Activated naive CD8-positive, alpha-beta T cell treated with anti-CD3 and anti-CD28 coated beads, Interleukin-2, amount 50 U/mL, for 16 hours (primary cell): ENCODE measurements at places on chromosomes 11 and 22.

DNA sequence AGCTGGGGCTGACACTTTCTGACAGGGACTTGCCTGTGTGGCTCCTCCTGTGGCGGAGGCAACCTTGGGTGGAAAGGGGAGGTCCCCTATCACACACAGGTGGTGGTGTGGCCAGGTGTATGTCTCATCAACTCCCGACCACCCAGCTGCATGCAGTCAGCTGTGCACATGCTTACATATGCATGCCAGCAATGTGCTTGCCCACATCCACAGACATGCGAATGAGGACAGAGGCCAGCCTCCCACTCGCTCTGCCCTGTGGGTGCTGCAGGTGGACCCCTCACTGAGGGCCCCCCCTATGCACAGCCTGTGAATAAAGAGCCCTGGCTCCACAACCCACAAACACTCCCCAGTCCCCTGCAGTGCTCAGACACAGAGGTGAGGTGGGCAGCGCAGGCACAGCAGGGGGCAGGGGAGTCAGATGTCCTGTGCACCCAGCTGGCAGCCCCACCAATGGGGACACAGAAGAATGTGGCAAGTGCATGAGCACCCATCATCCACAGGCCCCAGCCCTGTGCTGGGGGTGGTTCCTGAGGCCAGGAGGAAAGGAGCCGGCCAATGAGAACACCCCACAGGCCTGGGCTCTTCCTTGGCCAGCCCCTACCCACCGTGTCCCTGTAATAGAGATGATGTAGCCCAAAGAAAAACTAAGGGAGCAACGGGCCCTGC, 9.5 kb downstream of the GNB1L start:
- DNase-seq: no peak

DNA sequence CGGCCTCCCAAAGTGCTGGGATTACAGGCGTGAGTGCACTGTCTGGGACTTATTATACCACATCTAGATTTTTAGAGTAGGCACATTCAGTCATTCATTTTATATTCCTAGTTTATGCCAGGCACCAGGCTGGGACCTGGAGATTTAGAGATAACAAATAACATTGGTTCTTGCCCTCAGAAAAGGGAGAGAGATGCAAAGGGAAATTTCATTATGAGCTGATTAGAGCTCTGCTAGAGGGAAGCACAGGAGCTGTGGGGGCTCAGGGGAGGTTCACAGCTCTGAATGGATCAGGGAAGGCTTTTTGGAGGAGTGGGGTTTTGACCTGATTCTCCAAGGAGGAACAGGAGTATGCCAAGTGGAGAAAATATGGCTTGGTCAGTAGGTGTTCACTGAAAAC, 32.3 kb downstream of the MEI1 start:
- no peak for DNase-seq

DNA sequence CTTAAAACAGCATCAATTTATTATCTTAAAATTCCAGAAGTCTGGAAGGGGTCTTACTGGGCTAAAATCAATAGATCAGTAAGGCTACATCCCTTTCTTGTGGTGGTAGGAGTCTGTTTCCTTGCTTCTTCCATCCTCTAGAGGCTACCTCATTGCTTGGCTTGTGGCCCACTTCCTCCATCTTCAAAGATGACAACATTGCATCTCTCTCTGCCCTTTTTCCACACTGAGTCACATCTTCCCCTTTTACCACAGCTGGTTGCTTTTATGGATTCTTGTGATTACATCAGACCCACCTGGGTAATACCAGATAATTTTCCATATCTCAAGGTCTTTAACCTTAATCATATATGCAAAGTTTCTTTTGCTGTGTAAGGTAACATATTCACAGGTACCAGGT, 60.9 kb downstream of the GRIA4 start:
- DNase-seq: no peak

GRCh38 chr11:28176351-28176750, 68.2 kb downstream of the METTL15 start:
- no peak for DNase-seq

- DNase-seq: no peak
Measured at GRCh38 chr11:132231656-132232347, 861.4 kb downstream of the NTM start.

DNA sequence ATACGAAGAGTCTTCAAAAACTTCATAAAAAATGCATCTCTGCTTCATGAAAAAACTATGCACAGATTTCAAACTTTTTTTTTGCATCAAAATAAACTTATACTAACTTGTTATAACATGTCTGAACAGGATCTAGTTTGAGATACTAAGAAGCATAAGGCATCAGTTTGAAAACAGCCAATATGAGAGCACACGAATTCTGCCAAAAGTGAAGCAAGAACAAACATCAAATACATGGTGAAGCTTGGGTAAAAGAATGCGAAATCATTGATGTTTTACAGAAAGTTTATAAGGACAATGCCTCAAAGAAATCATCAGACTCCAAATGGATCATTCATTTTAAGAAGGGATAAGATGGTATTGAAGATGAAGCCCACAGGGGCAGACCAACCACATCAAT, 389.1 kb upstream of the TENM4 start:
- DNase-seq: no peak

- DNase-seq: no peak
Measured at GRCh38 chr11:106076171-106076918, 802 bp downstream of the KBTBD3 start.

GRCh38 chr22:29078036-29078868, 5.4 kb downstream of the KREMEN1 start:
- DNase-seq: no peak

- DNase-seq: no peak
Measured at GRCh38 chr11:70111269-70112016, 33.3 kb downstream of the ANO1 start.

- no peak for DNase-seq
Measured at GRCh38 chr11:123250892-123251656, 56.0 kb upstream of the CLMP start.

- no peak for DNase-seq
Measured at GRCh38 chr11:2134022-2135010, 4.9 kb downstream of the IGF2 start.

DNA sequence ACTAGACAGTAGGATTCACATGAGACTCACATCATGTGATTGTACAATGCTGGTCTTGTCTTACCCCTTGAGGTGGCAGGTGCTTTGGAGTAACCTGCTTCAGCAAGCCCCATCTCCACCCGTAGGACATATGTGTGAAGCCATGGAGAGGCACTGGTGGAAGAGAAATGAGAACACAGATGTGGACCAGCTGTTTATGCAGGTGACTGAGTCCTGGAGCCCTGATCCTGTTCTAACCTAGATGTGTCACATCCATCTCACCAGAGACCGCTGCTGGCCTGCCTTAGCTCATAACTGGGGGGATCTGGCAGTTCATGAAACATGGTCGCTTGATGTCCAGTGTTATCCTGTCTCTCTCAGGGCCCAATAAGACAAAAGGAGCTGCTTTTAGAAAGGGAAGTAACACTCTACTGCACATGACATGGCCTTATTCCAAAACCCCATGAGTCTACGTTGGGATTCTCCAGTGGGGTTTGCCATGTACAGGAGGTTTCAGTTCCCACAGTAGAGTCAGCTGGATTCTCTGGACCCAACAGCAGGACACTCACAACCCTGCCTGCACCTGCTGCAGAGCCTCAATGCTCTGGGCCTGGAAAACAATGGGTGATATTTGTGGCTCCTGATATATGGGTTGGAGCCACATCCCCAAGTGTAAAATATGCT, 62.0 kb downstream of the GGTLC2 start:
- DNase-seq: no peak

DNA sequence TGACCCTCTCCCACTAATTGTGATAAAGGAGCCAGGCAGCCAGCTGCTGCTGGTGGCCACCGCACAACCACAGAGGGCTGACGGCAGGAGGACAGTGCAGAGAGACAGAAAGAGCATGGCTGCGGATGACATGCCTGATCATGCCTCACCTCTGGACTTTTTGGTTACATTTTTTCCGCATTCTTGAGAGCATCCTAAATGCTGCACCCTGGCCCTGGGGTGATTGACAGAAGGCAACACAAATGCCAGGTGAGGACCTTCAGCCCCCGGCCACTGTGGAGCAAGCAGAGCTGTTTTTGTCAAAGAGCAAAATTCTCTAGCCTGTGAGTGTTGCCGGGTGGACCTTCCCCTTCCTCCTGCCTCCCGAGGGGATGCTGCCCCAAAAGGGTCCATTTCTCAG, 78.5 kb downstream of the RPS6KA4 start:
- no peak for DNase-seq

DNA sequence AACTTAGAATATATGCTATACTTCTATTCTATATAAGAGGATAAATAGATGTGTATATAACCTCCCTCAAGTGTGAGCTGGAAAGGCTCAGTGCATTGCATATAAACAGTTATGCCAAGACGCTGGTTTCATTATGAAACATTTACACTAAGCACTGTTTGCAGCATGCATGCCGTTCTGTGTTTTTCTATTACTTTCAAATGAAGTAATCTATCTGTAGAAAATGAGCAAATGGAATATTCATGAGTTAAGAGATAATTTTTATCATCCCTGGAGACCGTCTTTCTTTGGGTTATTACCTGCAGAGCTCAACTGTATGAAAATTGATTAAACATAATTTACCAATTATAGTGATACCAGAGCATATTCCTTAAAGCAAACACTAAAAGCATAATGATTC, 925.7 kb upstream of the CCDC90B start:
- DNase-seq: no peak

DNA sequence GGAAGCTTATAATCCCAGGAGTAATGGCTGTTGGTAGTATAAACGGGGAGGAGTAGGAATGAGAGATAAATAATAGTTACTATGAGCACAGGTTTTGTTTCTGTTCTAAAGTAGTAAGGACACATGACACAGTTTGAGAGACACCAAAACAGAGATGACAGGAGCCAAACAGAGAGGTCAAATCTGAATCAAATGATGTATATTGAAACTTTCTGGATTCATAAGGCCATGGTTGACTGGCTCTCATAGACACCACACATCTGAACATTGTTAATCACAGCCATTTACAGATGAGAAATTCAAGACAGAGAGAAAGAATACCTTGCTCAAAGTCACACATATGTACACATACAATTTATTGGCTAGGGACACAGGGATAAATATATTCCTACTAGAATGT, 63.4 kb upstream of the UCP3 start:
- DNase-seq: no peak

- DNase-seq: no peak
Measured at GRCh38 chr11:45384711-45385241, 98.6 kb upstream of the SYT13 start.

GRCh38 chr11:120039039-120039438, 98.9 kb downstream of the TRIM29 start:
- DNase-seq: no peak

DNA sequence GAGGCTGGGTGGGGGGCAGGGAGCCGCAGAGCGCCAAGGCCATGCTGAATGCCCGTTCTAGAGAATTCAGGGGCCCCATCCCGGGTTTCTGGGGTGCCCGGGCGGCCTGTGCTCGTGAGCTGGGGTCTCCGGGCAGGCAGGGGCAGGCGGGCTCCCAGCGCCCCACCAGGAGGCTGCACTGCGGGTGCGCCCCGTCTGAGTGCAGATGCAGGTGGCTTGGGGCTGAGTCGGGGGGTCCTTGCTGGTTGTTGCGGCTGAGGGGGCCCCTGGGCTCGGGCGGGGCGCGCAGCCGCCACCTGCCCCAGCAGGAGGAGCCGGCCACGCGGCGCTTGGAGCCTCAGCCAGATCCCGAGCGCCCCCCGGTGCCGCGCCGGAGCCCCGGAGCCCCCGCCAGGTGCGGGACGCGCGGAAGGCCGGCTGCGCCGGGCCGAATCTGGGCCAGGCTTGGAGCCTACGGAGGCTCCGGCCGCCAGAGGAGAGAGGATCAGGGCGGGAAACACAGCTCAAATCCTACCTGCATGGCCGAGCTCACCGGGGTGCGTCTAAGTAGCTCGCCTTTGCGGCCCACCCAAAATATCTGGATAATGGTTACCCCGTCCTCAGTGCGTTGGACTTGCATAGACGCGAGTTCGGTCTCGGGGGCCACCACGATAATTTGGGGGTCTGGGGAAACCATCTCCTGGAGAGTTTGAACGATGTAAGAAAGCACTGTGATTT, 590 bp upstream of the IGF2 start:
- DNase-seq: no peak

DNA sequence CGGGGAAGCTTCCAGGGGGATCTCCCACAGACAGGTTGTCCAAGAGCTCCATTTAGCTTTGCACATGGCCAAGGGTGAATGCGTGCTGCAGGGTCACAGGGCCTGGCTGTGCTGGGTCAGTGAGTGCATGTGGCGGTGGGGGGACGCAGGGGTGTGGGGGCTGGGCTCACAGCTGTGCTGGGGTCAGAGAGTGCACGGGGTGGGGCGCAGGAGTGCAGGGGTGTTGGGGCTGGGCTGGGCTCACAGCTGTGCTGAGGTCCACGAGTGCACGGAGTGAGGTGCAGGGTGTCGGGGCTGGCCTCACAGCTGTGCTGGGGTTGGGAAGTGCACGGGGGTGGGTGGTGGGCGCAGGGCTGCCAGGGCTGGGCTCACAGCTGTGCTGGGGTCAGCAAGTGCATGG, 557.7 kb downstream of the BRD1 start:
- DNase-seq: no peak

- no peak for DNase-seq
Measured at GRCh38 chr11:496834-497564, 10.0 kb downstream of the RNH1 start.

DNA sequence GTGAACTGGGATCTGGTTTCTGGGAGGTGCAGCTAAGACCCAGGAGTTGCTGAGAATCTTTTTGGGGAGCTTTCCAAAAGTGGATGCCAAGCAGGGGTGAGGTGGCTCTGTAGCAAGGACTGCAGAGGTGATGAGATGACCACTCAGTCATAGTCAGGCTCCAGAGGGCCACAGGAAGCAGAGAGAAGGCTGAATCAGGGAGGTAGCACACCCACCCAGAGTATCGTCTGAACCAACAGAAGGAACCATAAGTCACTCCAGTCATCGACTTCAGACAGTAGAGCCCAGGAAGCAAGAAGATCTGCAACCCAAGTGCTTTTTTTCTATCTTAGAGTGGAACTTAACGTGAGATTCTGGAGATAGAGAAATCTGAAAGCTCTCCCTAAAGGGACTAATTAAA, 335.7 kb upstream of the MPPED2 start:
- no peak for DNase-seq

DNA sequence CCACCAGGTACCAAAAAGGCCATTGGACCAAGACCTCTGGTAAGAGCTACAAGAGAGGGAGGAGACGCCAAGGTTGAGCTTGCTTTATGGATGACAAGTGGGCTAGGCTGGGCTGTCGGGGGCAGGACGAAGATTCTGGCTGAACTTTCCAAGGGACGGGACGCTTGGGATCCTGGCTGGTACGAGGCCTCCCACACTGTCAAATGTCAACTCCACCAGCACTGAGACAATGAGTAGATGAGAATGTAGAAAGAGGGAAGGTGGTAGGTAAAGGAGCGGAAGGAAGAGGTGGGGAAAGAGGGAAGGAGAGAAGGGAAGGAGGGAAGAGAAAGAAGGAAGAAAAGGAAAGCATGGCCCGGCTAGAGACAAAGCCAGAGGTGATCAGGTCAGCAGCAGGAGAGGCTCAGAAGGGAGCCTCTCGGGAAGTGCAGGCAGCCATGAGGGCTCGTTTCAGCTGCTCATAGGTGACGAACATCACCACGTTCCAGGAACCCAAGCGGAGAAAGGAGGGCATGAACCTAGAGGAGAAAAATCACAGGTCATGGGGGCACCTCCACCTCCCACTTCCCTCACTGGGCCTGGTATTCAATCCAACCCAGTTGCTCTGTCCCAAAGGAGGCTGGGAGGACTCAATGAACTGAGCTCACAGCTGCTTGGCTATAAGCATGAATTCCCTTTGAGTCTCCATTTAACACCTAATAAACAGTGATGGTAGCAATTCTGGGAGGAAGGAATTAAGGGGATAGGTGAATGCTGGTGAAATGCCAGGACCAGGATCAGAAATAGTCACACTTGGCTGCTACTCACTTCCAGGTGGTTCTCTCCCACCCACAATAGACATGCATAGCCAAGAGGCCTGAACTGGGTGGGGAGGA, 7.8 kb downstream of the UCP2 start:
- no peak for DNase-seq

GRCh38 chr11:97743205-97743742, 1277.5 kb upstream of the CNTN5 start:
- DNase-seq: no peak
